EL (cell line): ENCODE measurements at places on chromosomes 11 and 22.

GRCh38 chr11:64318766-64319761, 1.1 kb downstream of the PRDX5 start:
- DNase-seq, result no peak

GRCh38 chr11:16440136-16440535, 83.8 kb upstream of the SOX6 start:
- DNase-seq, result no peak

- DNase-seq, result no peak
Measured at GRCh38 chr22:31605851-31606585, 56.0 kb downstream of the PISD start.

DNA sequence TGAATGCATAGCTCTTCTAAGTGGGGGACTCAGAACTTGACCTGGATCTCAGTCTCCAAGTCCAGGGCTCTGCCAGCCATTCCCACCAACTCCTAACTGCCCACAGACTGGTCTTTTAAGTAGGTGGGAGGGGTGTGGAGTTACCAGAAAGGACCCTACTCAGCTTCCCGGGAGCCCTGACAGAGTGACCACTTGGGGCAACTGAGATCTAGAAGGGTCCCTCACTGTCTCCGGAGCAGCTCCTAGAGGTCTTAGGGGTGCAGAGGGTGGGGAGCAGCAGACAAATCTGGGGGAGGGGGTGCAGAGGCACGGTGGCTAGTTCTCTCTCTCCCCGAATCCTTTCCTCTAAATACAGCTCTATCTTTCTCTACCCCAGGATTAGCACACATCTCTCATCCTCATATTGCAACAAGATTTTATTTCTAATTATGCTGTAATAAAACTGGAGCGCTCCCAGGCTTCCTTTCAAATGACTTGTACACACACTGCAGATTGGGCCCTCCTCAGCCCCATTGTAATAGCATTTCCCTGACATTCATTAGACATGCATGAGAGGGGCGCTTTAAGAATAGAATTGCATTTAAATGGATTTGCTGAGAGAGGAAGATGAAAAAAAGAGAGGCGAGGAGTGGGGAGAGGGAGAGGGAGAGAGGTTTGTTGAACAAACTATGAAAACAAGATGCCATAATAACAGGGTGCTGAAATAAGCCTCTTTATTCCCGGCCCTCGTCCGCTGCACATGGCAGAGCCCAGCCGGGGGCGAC, 219.0 kb downstream of the CEP164 start:
- no peak for DNase-seq

- DNase-seq, result no peak
Measured at GRCh38 chr22:30288419-30289140, 725 bp downstream of the CASTOR1 start.

GRCh38 chr11:65112546-65113360, 1.1 kb downstream of the TM7SF2 start:
- peak; percentile 42 for DNase-seq

DNA sequence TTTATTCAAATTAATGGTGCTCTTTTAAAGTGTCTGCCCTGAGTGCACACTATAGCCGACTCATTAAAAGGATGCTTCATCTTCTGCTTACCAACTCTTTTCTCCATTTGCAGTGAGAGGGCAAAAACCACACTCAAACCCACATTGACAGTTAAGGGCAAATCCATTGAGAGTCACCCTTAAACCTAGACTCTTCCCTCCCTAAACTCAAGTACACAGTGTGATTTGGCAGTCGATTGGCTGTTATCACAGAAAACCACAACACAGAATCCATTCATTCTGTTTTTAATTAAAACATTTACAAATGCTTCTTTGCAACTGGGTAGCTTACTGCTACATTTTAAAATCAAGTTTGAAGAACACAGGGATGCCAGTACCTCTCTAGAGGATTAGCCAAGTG, 120.0 kb downstream of the CADM1 start:
- no peak for DNase-seq

GRCh38 chr11:111938687-111939160, 1.6 kb downstream of the DIXDC1 start:
- peak; percentile 67 for DNase-seq

DNA sequence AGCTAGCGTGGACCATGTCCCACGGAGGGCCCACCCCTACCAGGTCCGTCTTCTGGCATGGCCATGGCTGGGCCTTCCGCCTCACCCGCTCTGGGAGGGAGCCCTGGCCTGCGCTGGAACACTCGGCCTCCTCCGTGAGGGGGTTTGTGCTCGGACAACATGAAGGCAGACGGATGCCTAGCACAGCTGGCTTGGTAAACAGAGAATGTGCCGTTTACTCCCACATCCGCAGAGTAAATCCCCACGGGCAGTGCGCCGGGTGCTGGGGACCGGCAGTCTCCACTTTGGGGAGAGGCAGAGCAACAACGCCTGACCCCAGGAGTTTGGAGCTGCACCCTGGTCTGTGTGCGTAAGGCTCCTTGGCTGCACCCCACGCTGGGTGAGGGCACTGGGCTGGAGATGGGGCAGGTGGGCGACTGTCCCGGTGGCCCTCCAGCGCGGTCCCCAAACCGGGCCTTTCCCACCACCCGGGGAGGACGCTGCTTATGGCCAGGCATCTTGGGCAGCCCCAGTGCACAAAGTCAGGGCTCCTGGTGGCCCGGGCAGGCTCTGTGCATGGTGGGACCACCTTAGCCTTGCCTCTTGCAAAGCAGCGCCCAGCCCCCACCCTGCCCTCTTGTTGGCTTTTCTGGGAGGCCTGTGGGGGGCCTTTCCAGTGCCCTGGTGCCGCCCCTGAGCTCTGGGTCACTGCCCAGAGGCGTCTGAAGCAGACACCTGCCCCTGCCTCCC, 30.7 kb upstream of the MUC5AC start:
- DNase-seq, result no peak

DNA sequence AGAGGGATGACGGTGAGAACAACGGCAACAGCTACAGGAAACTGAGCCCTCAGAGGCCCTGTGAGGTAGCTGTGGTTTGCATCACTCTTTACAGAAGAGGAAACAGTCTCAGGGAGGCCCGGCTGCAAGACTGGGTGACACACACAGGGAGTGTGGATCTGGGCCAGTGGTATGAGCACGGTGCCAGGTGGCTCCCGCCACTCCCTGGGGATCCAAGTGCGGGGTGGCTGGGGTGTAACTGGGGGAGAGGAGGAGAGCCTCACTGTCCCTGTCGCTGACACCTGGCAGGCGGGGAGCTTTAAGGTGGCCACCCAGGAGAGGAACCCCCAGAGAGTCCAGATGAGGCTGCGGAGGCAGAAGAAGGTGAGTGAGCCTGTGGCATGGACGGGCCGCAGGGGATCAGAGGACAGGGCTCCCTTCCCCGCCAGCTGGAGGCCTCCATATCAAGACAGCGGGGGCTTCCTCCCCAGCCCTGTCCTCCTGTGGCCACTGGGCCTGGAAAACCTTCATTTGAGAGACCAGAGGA, 5.6 kb downstream of the RGL4 start:
- DNase-seq, result no peak

DNA sequence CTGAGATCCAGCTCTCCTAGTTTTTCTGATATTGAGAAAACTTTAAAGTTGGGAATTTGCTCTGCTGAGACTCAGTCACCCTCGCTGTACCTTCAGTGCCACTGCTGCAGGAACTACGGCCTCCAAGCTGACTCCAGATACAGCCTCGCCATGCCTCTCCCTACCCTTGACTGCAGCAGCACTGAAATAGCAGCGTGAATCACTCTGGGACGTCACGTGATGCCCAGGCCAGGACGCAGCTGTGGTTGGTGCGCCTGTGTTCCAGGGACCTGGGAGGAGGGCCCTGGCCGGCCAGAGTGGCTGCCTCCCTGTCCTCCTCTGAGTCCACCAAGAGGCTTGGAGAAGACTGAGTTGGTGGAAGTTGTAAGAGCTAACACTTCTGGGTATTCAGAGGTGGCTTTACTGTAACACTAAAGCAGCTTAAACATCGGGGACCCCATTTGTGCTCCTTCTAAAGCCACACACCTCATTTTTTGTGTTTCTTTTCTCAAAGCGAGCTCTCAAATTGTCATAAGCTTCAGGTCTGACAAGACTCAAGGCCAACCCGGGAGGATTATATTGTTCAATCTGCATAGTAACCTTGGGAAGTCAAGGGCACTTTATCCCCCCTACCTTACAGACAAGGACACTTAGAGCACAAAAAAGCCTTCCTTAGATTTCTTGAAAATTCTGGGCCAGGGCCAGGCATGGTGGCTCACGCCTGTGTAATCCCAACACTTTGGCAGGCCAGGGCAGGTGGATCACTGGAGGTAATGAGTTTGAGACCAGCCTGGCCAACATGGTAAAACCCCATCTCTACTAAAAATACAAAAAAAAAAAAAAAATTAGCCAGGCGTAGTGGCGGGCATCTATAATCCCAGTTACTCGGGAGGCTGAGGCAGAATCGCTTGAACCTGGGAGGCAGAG, 4.2 kb upstream of the STIP1 start:
- DNase-seq, result peak; percentile 94

DNA sequence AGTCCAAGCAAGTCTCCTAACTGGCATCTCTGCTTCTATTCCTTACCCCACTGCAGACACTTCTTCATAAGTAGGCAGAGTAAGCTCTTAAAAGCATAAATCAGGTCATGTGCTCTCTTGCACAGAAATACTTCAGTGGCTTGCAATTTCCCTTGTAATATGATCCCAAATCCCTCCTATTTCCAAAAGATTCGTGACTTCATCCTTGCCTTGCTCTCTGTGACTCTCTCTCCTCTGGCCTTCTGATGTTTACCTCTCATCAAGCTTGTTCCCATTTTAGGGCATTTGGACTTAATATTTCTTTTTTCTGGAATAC, 37.4 kb upstream of the NCR3LG1 start:
- peak; percentile 78 for DNase-seq

DNA sequence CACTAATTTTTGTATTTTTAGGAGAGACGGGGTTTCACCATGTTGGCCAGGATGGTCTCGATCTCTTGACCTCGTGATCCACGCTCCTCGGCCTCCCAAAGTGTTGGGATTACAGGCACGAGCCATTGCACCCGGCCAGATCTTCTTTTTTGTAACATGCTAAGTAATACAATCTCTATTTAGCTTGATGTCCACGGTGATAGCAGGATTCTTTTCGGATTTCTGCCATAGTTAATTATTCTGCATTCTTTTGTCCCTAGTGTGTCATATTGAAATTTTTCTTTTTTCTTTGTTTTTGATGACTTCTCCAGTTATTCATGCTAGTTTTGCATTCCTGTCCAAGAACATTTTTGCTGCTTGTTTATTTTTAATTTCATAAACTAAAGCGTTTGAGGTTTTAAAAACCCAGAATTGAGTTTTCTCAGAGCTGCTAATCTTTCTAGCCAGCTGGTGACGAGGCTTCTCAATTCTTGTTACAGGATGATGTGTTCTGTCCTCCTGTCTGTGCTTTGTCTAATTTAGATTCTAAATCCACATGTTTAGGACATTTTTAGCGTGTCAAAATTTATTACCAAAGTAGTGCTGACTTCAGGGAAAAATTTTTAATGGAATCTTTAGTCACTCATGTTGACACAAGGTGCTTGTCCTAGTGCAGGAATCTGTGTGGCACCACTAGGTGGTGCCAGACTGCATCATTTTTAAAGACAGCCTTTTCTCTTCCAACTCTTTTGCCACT, 21.8 kb downstream of the NF2 start:
- DNase-seq, result peak; percentile 90

- DNase-seq, result no peak
Measured at GRCh38 chr11:74226907-74227306, 55.8 kb downstream of the PPME1 start.

DNA sequence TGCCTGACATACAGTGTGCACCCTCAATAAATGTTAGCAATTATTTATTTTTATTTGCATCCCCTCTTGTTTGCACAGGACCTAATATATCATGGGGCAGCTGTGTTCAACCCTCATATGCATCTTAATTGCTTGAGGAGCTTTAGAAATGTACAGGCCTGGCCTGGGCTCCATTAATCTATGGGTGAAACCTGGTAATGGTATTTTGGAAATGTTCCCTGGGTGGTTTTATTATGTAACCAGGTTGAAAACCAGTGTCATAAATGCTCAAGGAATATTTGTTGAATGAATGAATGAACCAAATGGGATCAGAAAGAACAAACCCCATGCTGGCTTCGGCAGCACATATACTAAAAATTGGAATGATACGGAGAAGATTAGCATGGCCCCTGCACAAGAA, 84.0 kb upstream of the PICALM start:
- DNase-seq, result no peak

DNA sequence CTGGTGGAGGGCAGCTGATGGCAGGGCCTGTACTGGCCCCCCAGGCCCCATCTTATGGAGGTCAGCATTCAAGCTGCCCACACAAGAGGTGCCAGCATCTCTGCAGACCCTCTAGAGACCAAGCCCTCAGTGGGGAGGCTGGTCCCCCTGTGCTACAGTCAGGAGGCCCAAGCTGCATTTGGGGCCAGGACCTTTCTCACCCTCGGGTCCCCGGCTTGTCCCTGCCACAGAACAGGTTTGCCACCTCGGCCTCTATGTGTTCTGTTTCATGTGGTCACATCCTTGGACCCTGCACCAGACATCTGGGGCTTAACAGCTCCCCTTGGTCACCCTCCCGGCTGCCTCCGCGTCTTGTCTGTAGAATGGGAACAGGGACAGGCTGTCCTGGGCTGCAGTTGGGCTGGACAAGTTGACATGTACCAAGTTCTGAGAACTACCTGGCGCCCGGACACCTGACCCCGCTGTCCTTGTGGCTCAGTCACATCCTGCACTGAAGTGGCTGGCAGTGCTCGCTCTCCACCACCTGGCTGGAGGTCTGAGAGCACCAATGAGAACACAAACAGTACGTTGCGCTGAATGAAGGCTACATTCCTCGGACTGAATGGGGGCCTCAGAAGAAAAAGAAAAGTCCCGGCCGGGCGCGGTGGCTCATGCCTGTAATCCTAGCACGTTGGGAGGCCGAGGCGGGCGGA, 2.7 kb upstream of the PLXNB2 start:
- DNase-seq, result no peak

GRCh38 chr11:72354356-72355115, 79.8 kb downstream of the CLPB start:
- peak; percentile 28 for DNase-seq

GRCh38 chr11:66233301-66233700, 35.1 kb upstream of the RAB1B start:
- DNase-seq, result no peak

DNA sequence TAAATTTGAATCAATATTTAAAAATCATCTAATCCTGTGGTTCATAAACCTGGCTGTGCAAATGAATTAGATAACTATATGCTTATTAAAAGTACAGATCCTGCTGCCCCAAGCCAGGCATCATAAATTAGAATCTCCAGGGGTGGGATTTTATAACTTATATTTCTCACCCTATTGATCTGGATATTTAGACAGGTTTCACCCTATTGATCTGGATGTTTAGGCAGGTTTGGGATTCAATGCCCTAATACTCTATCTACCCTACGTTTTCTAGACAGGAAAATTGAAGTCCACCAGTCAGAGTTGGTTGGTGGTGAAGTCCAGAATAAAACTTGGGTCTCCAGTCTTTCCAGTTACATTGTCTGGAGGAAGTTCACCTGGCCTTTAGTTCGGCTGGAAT, 2.6 kb downstream of the OR8B8 start:
- DNase-seq, result no peak

GRCh38 chr11:46387919-46388618, 3.5 kb downstream of the CHRM4 start:
- no peak for DNase-seq

- peak; percentile 42 for DNase-seq
Measured at GRCh38 chr11:26827567-26828081, 105.8 kb upstream of the SLC5A12 start.

GRCh38 chr11:119904531-119905035, 175.6 kb upstream of the NECTIN1 start:
- DNase-seq, result no peak
